ENCODE measurements at places on chromosomes 6 and 20.

GRCh38 chr20:44601236-44601671 is 18.9 kb downstream of the PKIG start:
- no peak for DNase-seq

GRCh38 chr20:31908016-31908415 is 37.6 kb downstream of the TTLL9 start:
- no peak for DNase-seq

- DNase-seq = no peak
These were observed 8.0 kb downstream of the DNPH1 start for GRCh38 chr6:43221046-43221972.

GRCh38 chr6:12001004-12001705 is 11.0 kb upstream of the HIVEP1 start:
- peak; percentile 55 for DNase-seq

- DNase-seq = peak; percentile 52
These were observed 10.1 kb upstream of the HDAC2 start for GRCh38 chr6:113980937-113981554.

GRCh38 chr6:28985462-28986164 is 19.5 kb downstream of the ZNF311 start:
- peak; percentile 86 for DNase-seq

- DNase-seq = peak; percentile 56
These were observed 97.4 kb downstream of the SNX5 start for GRCh38 chr20:17871181-17871580.

DNA sequence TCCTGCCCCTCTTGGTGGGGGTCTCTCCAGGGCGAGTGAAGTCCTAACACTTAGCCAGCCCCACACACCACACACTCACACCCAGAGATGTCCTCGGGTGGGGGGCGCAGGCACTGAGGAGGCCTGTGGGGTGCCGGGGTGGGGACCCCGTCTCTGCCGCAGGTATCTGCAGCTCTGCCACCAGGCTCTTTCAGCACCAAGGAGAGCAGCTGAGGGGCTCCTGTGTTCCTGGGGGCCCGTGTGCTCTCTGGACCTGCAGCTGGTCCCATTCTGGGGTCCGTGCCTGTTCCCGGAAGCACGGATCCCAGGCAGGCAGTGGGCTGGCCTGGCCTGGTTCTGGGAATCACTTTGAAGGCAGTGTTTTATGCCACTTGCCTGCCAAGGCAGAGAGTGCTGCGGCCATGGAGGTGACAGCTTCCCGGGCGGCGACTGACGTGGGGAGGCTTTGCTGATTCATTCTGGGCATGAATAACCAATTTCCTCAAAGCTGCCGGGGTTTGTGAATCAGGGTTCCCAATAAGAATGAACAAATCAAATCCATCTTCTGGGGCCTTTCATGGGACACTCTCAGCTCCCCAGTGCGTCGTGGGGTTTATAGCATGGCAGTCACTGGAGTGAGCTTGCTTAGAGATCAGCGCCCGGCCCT is 54.4 kb upstream of the SLCO4A1 start:
- DNase-seq = peak; percentile 60

DNA sequence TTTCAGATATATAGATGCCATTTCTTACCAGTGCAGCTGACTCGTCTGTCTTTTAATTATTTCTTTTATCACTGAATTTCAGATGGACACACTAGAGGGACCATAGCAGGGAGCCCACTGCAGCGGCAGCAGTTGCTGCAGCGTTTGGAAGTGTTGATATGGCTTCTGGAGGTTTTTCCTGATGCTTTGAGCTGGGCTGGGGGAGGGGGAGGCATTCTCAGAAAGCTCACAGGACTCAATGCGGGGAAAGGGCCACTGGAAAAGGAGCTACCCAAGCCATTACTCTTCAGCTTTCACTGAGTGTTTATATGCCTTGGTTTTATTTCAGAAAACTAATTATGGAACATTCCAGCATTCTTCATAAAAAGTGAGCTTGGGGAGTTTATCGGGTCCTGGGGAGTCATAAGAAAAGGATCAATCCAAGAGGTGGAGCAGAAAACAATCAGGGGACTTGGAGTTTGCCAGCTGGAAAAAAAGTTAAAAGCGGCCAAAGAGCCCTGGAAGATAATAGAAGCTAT is 740.4 kb upstream of the FLRT3 start:
- no peak for DNase-seq

GRCh38 chr6:75171567-75171966 is 34.3 kb downstream of the COL12A1 start:
- peak; percentile 18 for DNase-seq

DNA sequence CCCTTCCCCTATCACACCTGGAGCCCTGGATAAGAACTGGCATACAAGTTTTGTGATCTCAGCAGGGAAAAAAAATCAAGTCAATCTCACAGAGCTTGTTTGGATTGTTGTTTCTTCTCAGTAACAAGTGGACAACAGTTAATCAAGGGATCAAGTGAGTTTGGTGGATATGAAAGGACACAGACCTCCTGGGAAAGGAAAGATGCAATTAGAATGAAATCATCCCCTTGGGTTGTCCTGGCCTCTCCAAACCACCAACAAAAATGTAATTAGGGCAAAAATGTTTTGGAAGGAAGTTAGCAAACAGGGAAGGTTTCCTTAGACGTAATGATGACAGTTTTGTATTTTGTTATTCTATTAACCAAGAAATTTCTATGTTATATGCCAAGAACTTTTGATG is 99.1 kb upstream of the PRDM1 start:
- DNase-seq = no peak

- no peak for DNase-seq
These were observed 68.6 kb upstream of the CCN6 start for GRCh38 chr6:111985202-111985731.

DNA sequence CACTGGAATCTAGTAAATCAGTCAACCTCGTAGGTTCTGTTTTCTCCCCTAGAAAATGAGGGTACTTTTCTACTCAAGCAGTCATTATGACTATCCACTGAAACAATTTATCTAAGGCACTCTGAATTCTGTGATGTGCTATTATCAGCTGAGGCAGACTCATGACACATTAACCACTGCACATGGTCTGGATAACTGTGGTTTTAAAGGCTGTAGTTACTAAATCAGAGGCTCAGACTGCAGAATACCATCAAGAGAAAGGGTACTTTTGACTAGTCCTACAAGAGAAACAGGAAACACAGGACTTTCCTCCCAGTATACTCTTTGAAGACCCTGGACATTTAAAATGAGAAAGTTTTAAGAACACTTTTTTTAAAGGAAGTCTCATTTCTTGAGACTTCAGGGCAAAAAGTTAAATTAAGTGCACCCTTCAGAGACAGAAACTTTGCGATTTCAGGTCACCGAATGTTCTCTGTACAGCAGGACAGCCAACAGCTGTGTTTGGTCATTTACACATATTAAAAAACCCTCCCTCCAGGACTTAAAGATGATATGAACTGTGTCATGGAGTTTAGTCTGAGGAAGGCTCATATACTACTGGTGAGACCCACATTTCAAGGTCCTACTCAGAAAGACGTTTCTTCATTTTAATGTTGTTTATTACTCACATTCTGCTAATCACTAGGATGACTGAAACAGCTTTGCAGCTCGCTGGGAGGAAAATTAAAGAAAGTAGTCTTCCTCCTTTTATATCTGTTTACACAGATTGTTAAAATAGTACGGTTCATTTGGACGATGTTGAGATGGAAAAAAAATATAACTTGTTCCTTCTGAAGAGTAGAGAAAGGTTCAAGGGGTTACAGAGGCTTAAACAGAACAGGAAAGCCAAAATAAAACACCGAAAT is 19.9 kb downstream of the ATXN1 start:
- no peak for DNase-seq

DNA sequence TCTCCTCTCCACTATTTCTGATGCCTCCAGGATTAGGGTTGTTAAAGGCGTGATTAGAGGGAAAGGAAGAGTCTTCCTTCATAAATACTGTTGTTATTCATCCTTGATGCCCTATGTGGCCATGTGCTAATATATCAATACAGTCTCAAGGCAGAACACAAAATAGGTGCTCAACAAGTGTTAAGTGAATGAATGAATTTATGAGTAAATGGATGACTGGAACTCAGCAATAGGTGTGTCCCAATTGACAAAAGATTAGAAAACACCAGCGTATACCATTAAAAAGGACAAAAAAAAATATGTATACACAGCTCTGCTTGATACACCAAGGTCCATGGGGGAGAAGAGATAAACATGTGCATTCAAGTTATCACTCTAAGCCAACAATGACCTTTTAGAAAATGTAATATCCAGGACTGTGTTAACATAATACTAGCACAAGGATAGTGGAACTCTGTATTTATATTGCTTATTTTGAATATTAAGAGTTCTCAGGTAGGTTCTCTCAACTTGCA is 171.2 kb upstream of the MYLIP start:
- DNase-seq = no peak

DNA sequence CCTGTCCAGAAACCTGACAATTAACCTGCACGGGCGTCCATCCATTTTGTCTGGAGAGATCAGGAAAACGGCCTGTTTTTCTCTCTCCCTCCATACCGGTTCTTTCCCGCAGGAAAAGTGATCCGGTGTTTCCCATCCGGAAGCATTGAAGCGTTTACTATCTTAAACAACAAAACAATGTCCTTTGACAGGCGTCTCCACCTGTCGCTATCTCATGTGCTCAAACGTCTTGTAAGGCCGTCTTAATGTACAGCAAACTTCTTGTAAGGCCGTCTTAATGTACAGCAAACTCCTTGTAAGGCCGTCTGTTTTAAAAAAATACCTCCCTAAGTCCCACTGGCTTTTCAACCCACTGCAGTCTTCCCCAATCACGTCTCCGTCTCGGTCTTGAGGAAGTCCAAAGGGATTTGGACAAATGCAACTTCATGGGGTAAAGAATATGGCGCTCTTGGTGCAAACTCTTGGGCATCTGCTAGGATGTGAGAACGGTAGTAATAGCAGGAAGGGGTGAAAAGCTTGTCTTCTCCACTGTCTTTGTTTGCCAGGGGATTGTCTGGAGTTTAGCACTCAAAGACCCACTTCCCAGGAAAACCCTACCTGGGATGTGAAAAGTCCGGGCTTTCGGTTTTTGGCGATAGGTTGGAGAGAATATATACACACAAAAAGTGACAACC is 29.9 kb upstream of the TRIM27 start:
- peak; percentile 26 for DNase-seq

DNA sequence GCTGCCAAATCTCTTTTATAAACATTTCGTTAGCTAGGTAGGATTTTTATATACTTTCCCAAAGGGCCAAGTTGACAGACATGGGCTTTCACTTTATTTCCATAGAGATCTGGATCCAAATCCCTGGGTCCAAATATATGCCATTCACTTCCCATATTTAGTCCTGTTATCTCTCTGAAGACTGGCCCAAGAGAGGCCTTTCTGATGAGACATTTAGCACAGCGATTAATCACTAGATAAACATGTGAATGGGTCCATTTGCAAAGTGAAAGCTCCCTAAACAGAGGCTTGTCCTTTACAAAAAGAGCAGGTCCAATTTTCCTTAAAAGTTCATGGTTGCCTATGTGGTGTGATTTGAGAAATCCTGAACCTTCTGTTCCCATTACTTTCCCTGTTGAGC is 132.6 kb downstream of the TRMT11 start:
- no peak for DNase-seq

GRCh38 chr6:123913863-123914262 is 110.2 kb downstream of the NKAIN2 start:
- DNase-seq = no peak
